ENCODE measurements at places on chromosomes 2 and 18.

- no peak for DNase-seq
Observed at GRCh38 chr18:5444269-5444668, 99.5 kb downstream of the EPB41L3 start.

GRCh38 chr2:30757749-30758148 is 49.5 kb downstream of the CAPN13 start:
- DNase-seq, result no peak

DNA sequence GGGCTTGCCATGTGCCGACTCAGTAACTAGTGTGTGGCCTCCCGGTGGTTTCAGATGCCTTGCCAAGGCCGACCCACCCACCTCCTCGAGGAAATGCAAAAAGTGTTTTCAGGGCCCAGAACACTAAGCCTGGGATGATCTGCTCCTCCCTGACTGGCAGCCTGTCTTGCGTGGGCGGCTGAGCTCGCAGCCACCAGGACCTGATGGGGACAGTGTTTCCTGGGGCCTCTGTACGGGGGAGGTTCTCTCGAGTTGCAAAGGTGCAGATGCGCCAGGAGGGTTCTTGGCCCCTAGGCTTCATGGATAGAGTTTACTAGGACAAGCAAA is 85.2 kb downstream of the GLI2 start:
- DNase-seq, result no peak

DNA sequence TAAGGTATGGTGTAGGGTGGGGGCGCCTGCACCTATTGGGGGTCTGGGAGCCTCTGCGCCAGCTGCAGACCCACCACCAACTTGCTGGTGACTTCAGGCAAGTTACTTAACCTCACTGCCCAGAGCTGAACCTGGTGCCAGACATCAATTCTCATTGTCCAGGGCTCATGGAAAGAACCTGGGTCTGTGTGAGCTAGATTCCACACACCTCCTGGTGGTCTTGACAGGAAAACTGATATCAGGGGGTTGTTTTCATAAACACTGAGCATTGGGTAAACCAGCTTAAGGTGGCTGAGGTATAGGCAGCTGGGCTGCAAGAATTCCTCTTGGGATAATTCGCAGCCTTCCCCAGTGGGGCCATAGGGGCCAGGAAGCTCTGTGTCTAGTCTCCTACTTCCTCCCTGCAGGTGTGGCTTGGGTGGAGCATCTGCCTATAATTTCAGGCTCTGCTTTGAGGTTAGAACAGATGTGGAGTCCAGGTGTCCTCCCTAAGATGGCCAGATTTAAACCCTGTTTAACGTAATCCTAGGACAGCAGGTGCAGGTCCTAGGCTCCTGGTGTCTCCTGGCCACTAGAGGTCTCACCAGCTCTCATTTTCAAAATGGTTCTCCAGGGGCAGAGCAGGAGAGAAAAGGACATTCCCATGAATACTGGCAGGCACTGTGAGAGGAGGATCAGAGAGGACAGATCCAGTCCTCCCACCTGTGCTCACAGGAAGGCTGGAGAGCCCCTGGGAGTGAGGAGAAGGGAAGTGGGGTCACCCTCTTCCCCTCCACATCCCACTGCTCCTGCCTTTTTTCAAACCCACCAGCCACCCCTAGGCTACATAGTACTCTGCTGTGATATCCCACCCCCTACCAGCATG is 100.4 kb upstream of the SMAD2 start:
- DNase-seq, result no peak

DNA sequence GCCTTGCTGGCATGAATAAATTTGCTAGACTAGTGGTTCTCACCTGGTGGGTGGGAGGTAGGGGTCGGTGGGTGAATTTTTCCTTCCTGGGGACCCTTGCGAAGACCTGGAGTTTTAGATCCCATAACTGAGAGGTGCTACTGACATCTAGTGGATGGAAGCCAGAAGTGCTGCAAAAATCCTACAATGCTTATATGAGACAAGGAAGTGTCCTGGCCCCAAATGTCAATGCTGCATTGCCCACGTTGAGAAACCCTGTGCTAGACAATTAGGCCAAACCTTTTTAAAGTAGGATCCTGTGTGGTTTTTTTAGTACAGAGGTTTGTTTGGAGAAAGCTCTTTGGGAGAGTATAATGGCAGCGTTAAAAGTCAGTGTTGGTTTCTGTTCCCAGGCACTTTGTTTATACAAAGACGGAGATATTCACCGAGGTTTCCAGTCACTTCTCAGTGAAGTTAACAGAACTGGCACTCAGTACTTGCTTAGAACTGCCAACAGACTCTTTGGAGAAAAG is 9.6 kb downstream of the SERPINB8 start:
- DNase-seq, result no peak

DNA sequence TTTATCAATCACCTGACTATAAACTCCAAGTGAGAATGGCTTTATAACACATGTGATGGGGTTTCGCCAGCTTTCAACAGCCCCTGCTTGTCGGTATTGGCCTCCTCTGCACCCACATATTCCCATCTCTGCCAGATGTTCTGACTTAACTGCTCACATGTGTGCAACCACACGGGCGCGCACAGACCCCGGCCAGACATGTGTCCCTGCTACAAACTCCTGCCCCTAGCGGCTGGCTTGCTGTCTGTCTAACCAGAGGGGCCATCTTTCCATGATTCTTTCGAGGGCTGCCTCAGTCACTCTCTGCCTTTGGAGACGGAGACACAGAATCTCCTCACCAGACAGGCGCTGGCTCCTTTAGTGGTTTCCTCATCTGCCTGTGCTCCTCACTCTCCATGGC is 15.3 kb downstream of the STON1 start:
- DNase-seq, result no peak
